ENCODE measurements at places on chromosomes 7 and 10.

DNA sequence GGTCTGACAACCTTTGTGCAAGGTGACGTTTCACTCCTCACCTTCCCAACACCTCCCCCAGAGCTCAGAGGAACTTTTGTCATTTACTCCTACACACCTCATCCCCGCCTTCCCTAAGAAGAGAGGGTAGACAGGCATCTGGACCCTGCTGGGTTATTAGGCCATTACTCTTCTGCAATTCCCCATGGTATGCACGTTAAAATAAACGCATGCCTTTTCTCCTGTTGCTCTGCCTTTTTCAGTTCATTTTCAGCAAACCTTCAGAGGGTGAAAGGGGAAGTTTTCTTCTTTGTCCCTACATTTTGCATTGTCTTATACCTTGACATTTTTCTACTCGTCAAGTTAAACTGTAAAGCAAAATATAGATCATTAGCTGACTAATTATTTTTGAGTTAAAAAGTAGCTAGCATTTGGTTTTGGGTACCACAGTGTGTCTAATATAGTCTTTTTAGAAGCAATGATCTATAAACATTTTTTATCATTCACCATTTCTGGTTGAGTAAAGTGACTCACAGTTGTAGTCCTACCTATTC, 10.5 kb upstream of the EDRF1 start:
- no peak for DNase-seq

GRCh38 chr10:33286157-33286934, 48.1 kb downstream of the NRP1 start:
- DNase-seq: no peak

DNA sequence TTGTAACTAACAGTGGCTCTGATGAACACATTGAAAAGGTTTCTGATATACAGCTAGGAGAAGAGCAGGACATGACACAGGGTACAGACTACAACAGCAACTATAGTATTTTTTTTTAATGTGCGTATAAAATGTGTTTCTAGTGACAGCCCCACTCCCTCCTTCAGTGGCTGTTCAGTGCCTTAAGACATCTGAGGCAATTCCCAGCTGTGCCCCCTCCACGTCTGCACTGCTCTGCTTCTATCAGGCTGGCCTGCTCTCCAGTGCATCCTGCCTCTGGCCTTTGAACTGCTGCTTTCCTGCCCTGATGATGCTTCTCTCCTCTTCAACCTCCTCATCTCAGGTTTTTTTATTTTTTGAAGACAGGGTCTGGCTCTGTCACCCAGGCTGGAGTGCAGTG, 111.2 kb downstream of the SPAG6 start:
- DNase-seq: no peak

GRCh38 chr10:52170776-52171175, 143.3 kb upstream of the DKK1 start:
- no peak for DNase-seq

- no peak for DNase-seq
Observed at GRCh38 chr7:133606991-133607390, 354.1 kb downstream of the EXOC4 start.

GRCh38 chr10:13317474-13317873, 17.6 kb upstream of the PHYH start:
- DNase-seq: no peak

DNA sequence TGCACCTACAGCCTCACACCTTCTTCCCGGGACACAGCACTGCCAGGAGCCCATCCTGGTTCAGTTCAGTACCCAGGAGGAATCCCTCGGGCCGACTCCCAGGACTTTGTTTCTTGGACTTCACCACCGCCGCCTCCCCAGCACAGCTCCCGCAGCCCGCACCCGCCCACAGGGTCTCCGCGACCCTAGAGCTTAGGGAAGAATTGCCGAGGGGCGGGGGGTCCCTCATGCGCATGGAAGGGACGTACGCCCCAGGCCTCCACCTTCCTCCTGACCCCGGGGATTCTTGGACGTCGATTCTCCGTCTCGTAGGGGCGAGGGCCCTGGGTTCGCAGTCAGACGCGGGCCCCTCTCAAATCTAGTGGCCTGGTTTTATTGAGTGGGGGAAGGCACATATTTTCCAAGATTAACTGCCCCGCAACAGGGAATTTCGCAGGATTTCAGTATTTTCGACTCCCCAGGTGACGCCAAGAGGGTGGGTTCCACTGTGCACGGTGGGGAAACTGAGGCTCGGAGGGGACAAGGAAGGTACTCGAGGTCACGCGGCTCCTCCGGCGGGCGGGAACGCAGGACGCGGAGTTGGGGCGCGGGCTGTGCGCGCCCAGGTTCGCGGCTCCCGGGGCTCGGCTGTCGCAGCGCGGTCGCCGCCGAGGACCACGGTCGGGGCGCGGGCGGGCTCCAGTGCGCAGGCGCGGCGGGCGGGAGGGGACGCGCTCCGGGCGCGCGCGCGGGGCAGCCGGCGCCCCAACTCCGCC, at the start of gene ADCY1:
ADCY1 (plus strand) TSS at position 708 of the 755 bp plus-strand sequence. CDS start 176 bp downstream, outside the sequence.
- no peak for DNase-seq

DNA sequence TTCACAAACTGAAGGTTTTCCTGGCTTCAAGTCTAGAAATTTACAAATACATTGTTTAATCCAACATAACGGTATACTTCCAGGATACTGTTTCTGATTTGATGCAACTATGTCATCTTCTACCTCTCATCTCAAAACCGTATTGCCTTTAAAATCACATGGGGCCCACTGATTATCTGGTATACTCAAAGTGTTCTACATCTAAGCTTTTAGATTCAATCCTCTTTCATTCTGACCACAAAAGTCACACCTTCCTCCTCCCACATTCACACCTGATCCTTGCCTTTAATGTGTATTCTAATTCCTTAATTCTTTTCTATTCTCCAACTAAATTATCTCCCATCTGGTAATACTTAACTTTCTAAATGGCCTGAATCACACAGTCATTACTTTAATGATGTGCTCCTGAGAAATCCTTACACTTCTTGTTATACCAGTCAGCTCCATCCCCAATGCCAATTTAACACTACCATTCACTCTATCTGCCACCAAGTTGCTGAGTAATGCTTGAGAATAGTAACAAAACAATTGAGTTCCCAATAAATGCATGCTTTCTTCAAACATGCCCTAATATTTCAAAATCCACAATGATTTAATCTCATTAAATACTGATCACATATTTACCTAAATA, 13.0 kb downstream of the ATAD1 start:
- DNase-seq: no peak

GRCh38 chr7:96084881-96085553, 236.9 kb downstream of the SLC25A13 start:
- DNase-seq: no peak

All from SK-N-DZ (cell line).